ENCODE measurements at places on chromosomes 1 and 21.

DNA sequence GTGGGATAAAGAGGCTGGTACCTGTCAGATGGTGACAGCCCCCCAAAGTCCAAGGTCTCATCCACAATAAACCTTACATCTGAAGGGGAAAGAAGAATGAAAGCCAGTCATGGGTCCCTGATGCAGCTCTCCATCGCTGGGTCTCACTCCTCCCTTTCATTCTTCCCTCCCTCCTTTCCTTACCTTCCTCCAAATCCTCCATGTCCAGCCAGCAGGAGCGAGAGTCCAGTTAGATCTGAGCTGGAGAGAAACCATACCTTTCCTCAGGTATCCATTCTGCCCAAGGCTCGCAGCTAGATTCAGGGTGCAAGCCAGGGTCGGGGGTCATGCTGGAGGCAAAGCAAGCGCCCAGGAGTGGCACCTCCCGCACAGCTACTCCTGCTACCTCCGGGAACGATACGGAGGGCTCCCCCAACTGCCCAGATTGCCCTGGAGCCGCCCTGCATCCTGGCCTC lies 421 bp downstream of the PSRC1 start:
- no peak for DNase-seq

GRCh38 chr1:150083907-150084306 lies 16.3 kb downstream of the VPS45 start:
- DNase-seq, result no peak

GRCh38 chr21:41886328-41886727 lies 7.2 kb upstream of the PRDM15 start:
- no peak for DNase-seq

GRCh38 chr1:24045771-24046170 lies 65.6 kb upstream of the SRSF10 start:
- no peak for DNase-seq

DNA sequence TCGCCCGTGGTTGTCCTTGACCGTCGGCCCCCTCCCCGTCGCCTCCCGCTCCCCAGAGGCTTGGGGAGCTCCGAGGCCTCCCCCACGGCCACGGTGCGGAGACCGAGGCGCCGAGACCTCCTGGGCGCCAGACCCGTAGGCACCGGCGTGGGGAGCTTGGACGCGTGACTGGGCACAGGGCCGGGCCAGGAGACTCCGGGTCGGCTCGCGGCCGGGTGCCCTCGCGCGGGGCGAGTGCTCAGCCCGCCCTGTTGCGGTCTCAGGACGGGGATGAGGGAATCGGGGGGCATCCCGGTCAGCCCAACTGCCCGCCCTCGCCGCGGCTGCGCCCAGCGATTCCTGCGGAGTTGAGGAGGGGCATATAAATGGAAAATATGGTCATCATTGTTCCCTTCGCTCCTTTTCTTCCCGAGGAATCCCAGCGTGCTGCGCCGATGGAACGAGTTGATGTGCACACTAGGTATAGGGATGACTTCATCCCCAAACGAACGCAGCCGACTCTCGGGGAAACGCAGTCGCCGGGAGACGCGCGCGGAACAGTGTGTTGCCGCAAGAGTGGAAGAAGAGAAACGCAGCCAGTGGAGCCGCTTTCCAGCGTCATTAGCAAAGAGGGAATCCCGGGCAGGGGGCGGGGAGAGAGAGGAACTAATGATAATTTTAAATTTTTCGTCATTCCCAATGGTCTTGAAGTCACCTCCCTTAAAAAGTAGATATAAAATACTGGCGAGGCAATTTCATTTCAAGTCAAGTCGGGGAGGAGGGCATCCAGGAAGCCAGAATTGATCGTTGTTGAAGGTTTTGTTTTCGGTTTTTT lies 747 bp upstream of the ENAH start:
- DNase-seq, result no peak

DNA sequence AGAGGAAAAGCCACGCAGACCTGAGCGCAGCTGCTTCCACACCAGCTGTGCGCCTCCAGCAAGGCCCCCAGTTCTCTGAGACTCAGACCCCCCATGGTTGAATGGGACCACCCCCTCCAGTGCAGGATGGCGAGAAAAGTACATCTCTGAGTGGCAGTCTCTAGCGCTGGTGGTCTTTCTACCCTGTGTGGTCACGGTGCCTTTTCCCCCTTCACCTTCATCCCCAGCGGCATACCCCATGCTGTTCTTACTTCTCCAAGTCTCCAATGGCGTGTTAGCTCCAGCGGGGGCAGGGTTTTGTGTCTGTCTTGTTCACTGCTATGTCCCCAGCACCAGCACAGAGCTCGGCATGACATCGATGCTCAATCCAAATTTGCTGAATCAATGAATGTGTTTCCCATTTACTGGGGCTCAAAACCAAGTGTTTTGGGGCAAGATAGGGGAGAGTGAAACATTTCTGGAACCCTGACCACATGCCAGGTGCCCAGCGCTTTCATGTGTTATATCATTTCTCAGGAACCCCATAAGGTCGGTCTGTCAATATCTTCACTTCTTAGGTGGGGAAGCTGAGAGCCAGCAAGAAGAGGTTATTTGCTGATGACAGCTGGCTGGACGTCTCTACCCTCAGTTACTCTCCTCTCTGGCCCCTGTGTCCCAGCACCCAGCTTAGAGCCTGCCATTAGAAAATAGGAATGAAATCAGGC lies 959 bp upstream of the SDC3 start:
- DNase-seq, result peak; percentile 34
